Gastrocnemius medialis (tissue), 4 donors: ENCODE measurements at places on chromosomes 13 and 19. TPM values are rescaled to one million over a fixed set of nuclear protein-coding genes. Genes with fewer than 3 reads are reported as not detected.

ZNF850 gene
- 0.39 TPM for total RNA-seq

FFAR3 gene
- not detected for total RNA-seq

GRCh38 chr13:20125129-20125782, 35.6 kb downstream of the GJA3 start:
- no peak for DNase-seq

DNA sequence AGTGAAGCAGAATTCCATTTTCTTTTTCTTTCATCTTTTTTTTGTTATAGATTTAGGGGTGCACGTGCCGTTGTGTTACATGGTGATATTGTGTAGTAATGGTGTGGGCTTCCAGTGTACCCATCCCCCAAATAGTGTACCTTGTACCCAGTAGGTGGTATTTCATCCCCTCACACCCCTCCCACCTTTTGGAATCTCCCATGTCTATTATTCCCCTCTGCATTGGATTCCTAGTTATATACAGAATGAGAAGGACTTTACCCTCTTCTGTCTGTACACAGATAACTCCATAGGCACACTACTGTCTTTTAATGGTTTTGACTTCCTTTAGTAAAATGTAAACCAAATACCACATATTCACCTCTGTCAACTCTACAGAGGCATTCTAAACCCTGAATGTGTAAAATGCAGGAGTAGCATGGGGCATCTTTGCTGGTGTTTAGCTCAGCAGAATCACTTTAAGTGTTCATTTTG, 28.0 kb downstream of the FRY start:
- no peak for DNase-seq

GRCh38 chr13:110503037-110503901, 58.3 kb downstream of the RAB20 start:
- peak; percentile 82 for DNase-seq

GRCh38 chr13:40662866-40663265, 3.6 kb downstream of the FOXO1 start:
- no peak for DNase-seq

CEACAM16 gene
- not detected for total RNA-seq

CYP4F12 gene
- 2.8 TPM for total RNA-seq

OR7A5 gene
- not detected for total RNA-seq

SIRT6 gene
- 11.7 TPM for total RNA-seq

DNA sequence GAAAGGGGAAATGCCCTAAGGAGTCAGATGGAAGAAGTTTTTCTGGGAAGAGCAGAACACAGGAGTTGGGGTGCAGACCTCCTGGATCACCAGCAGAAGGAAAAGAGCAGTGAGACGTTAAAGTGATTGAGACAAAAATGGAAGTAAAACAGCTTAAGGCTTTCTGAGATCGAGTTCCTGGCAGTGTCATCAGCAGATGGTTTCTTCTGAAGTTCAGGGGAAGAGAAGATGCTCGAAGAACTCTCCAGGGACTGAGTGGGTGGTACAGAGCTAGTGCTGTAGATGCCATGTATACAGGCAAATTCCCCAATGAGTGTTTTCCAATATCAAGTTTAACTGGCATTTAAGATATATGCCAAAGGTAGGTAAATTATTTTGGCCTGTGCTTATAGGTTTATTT, 272.2 kb upstream of the KLF12 start:
- DNase-seq, result no peak

DNA sequence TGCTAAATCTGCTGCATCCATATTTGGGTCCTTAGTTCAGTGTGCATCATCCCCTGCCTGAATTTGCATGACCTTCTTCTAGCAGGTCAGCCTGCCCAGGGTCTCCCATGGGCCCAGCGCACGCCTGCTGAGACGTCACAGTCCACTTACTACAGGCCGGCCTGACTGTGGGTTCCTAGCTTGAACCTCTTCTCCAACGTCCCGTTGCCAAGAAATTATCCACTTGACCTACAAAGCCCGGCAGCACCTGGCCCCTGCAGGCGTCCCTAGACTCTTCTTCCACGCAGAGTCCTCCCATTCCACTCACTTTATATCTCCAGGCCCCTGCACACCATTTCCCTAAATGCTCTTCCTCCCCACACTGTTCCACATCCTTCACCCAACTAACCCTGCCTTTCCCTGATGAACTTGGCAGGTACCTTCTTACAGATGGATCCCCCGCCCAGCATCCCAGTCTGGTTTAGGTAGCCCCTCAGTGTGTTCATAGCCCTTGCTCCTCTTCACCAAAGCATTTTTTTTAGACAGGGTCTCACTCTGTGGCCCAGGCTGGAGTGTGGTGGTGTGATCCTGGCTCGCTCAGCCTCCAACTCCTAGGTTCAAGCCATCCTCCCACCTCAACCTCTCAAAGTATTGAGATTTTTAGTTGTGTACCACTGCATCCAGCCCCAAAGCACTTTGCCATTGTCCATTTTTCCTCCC, 155.0 kb upstream of the SOX1 start:
- DNase-seq, result no peak
